ENCODE measurements at places on chromosomes 2 and 18. TPM values are rescaled to one million over a fixed set of nuclear protein-coding genes. Genes with fewer than 3 reads are reported as not detected.
A peak's percentile ranks its signal among the peaks of the same experiment; 100 is the strongest.

DNA sequence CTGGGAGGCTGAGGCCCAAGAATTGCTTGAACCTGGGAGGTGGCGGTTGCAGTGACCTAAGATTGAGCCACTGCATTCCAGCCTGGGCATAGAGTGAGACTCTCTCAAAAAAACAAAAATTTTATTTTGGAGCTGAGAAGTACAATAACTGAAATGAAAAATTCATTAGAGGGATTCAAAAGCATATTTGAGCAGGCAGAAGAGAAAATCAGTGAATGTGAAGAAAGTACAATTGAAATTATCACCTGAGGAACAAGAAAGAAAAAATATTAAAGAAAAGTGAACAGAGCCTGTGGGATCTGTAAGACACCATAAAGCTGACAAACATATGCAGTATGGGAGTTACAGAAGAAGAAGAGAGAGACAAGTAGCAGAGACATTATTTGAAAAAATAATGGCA lies 137.1 kb downstream of the RAB3GAP1 start:
- DNase-seq = no peak

- DNase-seq = no peak
Measured at GRCh38 chr18:6414723-6415417, at the start of gene L3MBTL4. Gene L3MBTL4 (minus strand): TSS chr18:6414911. CDS start chr18:6311625, 103,286 bp downstream.

GRCh38 chr18:61741881-61742454 lies 150.8 kb downstream of the RNF152 start:
- no peak for DNase-seq

- no peak for DNase-seq
Measured at GRCh38 chr18:31154181-31154580, 8.5 kb downstream of the DSC1 start.

Gene RGPD3
- total RNA-seq = 0.09 TPM

DNA sequence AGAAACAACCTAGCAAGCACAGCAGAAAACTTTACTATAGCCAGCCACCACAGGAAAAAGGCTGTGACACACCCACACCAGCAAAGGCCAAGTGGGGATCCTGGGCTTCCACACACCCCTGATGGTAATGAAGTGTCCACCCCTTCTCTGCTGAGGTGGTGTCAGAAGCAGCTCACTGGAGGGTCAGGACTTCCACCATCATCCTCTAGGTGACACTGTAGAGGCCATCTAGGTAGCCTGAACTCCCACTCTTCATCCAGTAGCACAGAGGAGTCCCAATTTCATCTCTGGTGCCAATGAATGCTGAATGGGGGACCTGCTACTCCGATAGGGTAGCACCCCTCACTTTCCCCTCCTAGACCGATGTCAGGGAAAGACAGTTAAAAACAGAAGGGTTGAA lies 1544.4 kb downstream of the LRP1B start:
- DNase-seq = no peak

GRCh38 chr2:24435391-24436316 lies 55.4 kb upstream of the NCOA1 start:
- DNase-seq = no peak

DNA sequence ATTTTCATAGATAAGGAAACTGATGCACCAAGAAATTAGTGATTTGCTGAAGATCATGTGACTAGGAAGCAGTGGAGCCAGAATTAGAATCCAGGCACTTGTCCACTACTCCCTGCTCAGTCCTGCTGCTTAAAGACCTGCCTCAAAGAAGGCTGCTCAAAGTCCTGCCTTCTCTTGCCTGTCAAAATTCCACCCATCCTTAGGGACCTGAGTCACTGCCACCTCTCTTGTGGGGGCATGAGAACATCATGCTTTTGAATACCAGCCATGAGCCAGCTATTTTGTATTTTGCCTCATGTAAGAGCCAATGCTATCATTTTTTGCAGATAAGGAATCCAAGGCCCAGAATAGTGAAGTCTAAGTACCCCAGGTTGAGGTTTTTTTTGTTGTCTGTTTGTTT lies 47.1 kb downstream of the DDX1 start:
- DNase-seq = peak; percentile 72

- peak; percentile 24 for DNase-seq
Measured at GRCh38 chr2:182280118-182280517, 146.7 kb downstream of the PDE1A start.

DNA sequence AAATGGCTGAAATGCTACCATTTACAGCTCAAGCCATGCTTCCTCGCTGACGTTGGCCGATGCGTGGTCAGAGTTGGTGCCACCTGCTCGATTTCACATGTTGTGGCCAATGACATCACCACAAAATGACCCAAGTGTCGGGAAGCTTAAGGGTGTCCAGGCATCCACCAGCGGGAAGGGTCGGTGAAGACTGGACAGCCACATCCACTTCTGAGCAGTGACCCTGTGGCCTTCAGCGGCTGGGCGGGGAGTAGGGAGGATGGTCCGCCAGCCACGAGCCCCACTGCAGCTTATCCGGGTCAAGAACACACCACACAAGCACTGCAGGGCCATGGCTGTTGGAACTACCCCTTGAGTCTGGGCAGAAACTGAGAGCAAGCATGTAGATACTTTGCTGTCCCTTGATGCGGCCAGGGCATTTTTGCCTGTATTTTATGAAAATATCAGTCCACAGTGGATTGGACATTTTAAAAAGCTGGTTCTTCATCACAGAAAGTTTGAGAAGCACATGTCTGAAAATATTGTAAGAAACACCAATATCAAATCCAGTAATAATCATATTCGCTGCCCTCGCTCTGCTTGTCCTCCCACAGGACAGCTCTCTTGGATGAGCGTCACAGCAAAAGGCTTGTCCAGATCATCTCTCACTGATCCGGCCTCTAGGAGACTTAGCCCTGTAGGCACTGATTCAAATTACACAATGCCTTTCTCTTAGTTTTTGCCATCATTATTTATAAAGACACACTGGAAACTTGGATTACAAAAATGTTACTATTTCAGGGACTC lies 174.0 kb downstream of the TWIST2 start:
- no peak for DNase-seq

DNA sequence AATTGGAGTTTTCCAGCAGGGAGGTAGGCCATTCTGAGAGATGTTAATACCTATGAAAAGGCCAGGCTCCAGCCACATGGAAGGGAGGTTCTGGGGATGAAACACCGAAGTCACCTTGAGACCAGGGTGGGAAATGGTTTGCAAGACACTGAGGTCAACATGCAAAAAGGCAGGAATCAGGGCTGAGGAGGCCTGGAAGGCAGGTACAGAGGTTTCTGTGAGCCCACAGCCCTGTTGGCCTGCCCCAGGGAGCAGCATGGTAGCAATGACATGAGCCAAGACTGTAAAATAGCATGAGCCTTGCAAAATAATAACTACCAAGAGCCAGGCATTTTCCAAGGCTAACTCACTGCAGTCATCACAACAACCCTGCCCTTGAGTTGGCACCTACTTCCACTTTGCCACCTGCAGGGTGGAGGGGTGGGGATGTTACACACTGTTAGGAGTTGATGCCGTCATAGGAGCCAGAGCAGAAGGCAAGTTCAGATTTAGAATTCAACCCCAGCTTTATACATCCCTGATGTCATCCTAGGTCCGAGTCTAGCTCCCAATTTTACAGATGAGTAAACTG lies 61.3 kb downstream of the ZBTB7C start:
- no peak for DNase-seq

DNA sequence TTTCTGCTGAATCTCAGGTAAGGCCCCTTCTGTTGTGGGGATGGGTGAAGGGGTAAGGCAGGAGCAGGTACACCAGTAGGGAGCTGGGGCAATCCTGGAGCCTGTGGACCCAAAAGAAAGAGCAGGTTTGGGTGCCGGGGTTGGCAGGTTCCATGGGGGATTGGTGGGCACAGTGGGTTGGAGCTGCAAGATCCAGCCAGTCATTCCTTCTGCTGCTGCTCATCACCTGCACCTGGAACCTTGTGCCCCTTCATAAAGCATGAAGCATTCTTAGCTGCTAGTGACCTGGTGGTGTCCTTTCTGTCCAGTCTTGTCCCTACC lies 24.9 kb downstream of the FHOD3 start:
- DNase-seq = no peak

DNA sequence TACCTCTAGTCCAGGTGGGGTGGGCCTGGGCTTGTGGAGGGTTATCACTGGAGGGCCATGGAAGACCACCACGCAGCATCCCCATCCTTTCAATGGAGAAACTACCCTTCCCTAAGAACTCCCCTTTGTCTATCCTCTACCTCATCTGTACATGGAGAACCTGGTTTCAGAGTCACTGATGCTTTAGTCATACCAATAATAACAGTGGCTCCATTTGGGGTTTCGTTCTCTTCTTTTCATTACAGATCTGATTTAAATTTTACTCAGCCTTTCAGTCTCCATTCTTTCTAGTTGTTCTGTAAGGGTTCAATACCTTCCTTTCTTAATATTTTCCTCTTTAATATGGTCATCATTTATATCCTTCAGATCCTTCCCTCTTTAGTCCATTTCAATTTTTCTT lies 54.6 kb upstream of the ZFP36L2 start:
- DNase-seq = no peak

- no peak for DNase-seq
Measured at GRCh38 chr18:40607542-40608148, 1347.4 kb upstream of the PIK3C3 start.

Gene ZBTB7C
- not detected for total RNA-seq

DNA sequence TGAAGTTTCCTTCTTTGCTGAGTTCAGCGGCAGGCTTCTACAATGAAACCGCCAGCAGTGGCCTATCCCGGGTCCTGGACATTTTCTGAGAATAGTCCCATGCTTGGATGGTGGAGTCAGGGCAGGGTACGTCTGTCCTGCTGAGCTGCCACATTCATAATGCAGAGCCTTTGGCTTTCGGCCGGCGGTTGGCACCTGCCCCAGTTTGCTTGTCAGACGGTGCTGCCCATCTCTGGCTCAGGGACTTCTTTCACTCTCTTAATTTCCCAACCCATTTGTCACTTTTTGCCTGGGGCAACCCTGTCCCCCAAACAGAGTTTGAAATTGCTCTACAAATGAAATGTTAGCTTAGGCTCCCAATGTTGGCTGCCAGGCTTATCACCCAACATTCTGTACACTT lies 57.2 kb downstream of the SOX11 start:
- DNase-seq = no peak

Gene AQP4
- total RNA-seq = not detected

Gene STAT4
- 1.2 TPM for total RNA-seq

DNA sequence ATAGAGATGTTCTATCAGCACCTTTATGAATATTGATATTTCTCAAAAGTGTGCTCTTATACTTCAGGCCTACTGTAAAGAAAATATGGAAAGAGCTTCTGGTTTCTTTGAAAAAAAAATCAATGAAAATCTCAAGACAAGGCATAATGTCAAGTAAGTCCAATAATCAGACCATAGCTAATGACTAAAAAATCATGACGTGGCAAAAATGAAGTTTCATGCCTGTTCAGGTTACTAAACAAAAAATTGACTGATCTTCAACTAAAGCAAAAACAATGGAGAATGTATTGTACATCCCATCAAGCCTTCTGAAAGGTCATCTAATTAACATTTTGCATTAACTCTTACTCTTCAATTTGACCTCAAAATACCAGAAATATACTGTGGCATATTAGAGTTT lies 824.4 kb downstream of the EPHA4 start:
- DNase-seq = no peak

- no peak for DNase-seq
Measured at GRCh38 chr18:64219517-64219916, 70.6 kb upstream of the LINC00305 start.

- DNase-seq = no peak
Measured at GRCh38 chr2:238434846-238435751, 8.4 kb downstream of the ASB1 start.

DNA sequence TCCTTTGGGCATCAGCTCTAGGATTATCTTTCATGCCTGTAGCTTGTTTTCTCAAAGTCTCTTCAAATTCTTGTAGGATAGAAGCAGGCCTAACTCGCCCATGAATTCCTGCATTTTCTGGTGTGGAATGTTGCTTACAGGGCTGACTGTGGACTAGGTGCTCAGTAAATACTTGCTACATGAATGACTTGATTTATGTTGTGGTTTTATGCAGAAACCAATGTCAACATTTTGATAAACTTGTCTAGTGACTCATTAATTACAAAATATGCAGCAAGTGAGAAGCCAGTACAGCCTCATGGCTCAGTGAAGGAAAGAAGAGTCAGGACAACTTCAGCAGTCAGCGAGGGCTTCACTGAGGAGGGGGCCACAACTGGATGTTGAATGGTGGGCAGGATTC lies 110.6 kb upstream of the SIX2 start:
- DNase-seq = peak; percentile 83

Gene DLX2
- total RNA-seq = 12.6 TPM

Gene STEAP3
- total RNA-seq = 21.8 TPM

- DNase-seq = no peak
Measured at GRCh38 chr18:70688286-70688685, 399.4 kb downstream of the SOCS6 start.

DNA sequence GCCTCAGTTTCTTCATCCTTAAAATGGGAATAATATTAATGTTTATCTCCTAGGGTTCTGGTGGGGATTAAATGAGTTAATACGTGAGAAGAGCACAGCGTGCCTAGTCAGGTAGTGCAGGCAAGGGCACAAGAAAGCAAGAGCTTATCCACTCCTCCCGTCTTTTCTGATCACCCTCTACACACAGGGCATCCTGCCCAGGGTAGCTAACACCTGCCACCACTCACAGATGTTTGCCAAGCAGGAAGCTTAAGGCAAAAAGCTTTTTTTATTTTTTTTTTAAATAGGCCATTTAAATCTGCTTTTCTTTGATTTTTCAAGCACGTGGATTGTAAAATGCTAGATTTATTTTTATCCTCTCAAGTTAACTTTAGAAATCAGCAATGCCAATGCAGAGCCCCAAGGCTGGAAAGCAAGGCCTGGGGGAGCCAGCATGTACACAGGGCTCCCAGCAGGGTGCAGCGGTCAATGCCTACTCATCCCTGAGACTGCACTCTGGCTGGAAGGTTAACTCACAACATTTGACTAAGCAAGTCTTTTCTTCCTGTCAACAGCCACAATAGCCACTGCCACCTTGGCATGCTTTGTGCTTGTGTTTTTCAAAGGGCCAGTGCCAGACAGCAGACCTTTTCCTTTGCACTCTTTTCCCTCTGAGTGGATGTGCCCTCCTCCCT lies 86.5 kb upstream of the ACAA2 start:
- DNase-seq = no peak

Gene GREB1L
- 8.3 TPM for total RNA-seq

- DNase-seq = no peak
Measured at GRCh38 chr2:28644760-28645159, 106.9 kb upstream of the PPP1CB start.

Gene STPG4
- total RNA-seq = 0.25 TPM

- DNase-seq = no peak
Measured at GRCh38 chr2:205188239-205189138, 493.8 kb upstream of the NRP2 start.

DNA sequence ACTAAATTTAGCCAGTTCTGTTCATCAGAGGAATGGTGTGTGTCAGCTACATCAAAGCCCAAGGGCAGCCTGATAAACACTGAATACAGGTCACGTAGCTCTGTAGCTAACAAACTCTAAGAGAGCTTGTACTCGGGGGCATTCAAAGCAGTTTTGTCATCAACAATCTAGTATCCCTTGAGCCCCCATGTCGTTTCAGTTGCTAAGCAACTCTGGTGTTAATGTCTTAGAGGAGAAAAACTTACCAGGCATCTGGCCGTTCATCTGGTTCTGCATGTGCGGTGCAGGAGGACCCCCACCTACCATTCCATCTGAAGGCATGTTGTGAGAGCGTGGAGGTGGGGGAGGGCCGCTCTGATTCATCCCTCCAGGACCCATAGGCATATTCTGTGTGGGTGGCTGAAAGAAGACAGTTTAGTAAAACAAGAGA lies 33.1 kb downstream of the SS18 start:
- DNase-seq = no peak

All from HFFc6 (cell line).